ENCODE measurements at places on chromosomes 1 and 21. TPM values are rescaled to one million over a fixed set of nuclear protein-coding genes. Genes with fewer than 3 reads are reported as not detected.

DNA sequence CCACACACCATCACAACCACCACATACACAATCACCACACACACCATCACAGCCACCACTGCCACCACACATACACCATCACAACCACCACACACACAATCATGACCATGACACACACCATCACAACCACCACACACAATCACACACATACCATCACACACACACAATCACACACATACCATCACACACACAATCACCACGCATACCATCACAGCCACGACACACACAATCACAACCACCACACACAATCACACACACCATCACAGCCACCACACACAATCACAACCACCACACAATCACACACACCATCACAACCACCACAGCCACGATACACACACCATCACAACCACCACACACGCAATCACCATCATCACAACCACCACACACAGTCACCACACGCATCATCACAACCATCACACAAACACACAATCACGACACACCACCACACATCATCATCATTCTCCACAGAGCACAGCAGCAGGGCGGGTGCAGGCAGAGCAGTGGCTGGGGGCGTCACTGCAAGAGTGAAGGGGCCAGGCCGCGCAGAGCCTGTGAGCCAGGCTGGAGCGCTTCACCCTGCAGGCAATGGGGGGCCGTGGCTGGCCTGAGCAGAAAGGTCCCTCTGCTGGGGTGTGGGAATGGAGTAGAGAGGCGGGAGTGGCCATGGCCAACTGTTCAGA, 32.6 kb downstream of the CDCP2 start:
- peak; percentile 38 for DNase-seq

Gene CFHR5
- not detected for total RNA-seq

- no peak for DNase-seq
Observed at GRCh38 chr1:34847094-34847493, 12.5 kb downstream of the SMIM12 start.

GRCh38 chr1:37423810-37424209, 50.6 kb upstream of the ZC3H12A start:
- no peak for DNase-seq

DNA sequence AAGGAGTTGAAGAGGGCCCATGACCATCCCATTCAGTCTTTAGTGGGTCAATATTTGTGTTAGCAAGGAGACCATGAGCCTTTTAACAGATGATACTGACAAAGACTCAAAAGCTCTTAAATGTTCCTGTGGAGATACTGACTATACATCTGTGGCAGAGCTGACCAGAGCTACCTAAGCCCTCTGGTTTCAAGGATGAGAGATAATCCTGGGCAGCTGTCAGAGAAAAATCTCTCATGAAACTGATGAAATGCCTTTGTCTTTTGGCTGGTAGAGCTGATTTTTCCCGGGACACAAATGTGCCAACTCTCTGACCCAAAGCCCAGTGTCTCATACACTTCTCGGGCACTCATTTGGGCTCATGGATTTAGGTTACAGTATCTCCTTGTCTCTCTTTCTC, 100.9 kb downstream of the XCL2 start:
- DNase-seq = no peak

DNA sequence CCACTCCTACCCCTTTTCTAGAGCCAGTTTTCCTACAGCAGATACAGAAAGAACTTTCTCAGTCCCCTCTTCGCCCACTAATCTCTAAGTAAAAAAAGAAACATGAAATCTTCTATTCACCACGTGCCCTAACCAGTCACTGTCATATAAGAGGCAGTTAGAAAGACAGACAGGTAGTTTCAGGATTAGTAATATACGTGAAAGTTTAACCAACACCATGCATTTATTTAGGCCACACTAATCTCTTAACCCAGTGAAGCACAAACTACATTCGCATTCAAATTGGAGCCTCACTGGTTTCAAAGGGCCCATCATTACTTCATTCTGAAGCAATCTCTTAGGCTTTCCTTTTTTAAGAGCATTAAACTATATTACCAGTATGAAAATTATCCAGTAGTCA, 10.1 kb downstream of the GPATCH2 start:
- no peak for DNase-seq

Gene FBLIM1
- total RNA-seq = 39.0 TPM

DNA sequence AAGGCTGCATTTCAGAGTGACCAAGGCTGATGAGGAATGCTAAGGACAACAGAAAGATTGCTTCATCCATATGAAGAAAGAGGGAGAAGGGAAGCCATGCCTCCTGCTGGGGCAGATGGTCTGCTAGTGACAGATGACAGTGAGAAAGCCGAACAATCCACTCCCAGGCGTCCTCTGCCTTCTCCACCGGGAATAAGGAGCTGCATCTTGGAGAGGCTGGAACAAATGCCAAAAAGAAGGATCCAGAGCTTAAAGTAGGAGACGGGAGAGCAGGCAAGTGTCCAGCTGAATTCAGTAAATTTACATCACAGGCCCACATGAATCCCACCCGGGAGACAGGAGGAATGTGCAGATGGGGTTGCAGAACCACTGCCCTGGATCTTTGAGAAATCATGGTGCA, 33.4 kb downstream of the DDX20 start:
- DNase-seq = no peak

DNA sequence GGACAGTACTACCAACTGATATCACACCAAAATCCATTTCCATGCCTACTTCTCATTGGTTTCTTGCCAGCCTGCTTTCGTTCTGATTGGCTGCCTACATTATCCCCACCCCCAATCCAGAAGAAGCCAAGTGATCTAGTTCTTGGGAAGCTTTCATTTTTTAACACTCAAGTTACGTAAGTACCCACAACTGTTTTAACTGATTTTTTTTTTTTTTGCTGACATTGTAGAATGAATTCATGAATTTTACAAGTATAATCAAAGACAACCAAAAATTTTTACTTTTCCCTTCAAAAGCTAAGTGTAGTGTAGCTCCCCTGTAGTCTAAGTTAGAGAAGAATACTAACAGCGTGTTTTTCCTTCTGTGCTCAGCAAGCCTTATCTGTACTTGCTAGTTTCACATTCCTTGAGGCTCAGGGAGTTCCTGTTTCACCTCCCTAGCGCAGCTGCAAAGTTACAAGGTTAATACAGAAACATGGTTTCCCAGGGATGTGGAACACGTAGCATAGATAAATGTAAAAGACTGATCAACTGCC, at the start of gene SLC9C2:
SLC9C2 (minus strand) TSS at position 17 of the 536 bp plus-strand sequence. CDS start 1,296 bp downstream, outside the sequence.
- DNase-seq = no peak

Gene PLA2G2A
- total RNA-seq = 19.7 TPM

DNA sequence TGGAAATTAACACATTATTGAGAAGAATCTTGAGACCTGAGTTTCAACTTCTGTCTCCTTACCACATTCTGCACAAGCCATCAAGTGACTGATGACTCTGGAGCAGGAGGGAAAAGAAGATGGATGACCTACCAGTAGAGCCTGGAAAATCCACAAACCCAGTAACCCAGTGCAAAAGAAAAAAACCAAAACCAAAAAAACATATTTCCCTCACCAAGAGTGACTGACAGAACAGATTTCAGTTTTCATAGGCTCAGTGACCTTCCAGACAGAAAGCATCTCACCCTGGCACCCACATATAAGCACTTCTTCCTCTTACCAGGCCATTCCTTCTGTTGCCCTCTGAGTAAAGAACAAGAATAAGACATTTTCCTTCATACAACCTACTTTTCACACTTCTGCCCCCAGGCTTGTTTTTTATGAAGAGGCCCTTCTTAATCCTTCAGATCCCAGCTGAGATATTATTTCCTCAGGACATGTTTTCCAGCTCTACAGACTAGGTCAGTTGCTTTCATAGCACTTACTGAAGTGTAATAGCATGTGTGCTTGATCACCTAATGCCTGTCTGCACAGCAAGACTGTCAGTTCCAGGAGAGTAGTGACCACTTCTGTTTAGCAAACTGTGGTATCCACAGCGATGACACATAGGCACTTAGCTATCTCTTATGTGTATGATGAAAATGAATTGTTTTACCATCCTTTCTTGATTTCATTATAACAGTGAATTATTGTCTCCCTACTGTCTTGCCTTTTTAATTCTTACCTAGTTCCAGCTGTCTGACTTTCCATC, 4.0 kb downstream of the TSACC start:
- DNase-seq = no peak

DNA sequence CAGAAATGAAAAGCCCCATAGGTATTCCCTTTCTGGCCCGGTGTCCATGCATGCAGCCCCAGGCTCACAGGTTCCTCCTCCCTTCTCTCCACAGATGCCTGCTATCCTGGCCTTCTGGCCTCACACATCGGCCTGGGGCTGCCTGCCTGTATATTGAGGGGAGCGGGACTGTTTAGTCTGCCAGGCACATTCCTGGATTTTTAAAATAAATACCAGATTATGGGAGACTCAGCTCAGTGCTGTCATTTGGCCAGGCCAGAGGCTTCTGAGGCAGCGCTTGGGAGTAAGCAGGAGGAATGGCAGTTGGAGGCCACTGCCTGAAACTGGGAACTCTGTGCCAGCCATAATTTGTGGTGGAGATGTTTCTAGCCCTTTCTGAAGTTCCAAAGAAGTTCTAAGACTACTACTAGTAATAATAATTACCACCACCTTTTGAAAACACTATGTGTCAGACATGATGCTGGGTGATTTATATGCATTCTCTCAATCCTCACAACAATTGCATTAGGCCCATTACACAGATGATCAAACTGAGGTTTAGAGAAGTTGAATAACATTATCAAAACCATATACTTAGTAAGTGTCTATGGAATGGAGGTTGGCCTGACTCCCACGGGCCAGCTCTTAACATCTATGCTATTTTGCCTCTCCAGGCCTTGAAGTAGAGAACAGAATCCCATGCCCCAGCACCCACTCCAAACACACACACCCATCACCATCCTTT, 107.6 kb downstream of the PLXNA2 start:
- DNase-seq = no peak

GRCh38 chr1:36151845-36152203, 2.5 kb upstream of the TRAPPC3 start:
- no peak for DNase-seq

DNA sequence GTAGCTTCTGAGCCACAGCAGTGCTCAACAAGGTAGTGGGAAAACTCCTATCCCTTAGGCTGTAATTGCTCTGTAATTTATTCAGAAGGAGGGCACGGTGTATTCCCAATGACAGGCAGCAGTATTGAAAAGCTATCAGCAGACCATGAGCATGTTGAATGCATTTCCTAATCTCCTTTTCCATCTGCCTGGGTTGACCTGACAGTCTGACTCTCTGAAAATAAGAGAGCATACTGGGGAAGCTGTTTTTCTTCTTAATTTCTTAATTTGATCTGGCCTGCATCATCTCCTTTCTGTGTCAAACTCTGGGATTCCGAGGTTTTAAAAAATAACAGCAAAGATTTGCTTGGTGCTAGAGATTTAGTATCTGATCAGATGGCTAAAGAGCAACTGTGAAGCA, 88.1 kb upstream of the SLC35F3 start:
- DNase-seq = no peak

Gene KLHDC9
- 3.2 TPM for total RNA-seq

DNA sequence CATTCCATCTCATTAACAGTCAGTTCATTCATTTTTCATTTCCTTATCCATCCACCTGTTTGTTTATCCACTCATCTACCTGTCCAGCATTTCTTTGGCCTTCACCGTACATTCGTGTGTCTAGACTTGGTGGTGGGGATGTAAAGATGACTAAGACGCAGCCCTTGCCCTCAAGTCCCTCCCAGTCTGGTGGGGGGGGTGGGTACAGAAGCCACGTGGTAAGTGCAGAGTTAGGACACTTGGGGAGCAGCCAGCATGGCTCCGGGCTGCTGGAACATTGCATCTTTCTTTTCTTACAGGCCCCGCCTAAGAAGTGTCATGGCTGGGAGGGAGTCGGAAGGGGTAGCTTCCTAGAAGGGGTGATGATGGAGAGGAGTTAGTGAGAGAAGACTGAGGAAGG, 17.2 kb downstream of the KIF26B start:
- DNase-seq = no peak

Gene SELENBP1
- 321 TPM for total RNA-seq

DNA sequence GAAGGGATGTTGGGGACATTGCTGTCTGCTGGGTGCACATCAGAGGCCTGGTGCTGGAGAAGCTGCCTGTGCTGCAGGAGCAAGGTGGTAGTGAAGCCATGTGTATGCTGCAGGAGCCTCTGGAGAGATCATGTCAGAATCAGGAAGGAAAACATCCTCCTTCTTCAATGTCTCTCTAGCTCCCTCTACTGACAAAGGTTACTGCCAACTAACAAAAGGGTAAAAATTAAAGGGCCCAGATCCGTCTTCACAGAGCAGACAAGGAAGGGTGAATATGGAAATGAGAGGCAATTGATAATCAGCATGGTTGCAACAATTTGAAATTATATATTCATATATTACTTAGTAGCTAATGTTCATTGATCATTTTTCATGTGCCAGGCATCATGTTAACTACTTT, 32.2 kb downstream of the FAM177B start:
- no peak for DNase-seq

DNA sequence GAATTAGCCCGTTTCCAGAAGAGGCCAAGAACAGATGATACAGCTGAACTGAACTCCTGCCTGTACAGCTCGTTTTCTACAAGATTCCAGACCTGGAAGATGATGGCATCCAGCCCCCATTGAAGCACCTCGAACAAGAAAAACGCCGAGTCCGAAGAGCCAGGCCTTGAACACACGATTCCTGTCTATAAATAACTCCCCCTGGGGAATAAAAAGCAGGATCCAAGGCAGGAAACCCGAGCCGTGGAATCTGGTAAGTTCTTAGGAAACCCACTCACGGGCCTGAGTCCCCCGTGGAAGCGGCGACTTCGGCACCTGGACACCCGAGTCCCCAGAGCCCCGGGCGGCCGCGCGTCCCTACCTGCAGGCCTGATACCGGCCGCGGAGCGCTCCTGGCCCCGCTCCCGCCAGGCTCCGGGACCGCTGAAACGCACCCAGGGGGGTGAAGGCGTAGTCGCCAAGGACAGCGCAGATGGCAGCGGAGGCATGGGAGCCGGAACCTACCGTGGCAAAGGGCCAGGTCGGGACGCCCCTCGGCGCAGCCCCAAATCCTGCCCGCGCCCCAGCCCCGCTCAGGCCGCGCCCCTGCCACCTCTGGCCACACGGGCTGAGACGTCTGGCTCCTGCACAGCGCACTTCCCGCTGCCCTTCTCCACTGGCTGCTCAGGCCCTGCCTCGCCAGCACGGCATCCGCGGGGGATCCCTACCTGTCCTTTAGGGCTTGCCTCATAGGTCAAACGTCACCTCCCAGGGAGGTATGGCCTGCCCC, 14.0 kb upstream of the HLCS start:
- DNase-seq = peak; percentile 78

GRCh38 chr1:43439781-43440180, 13.9 kb downstream of the HYI start:
- DNase-seq = no peak

GRCh38 chr1:78003882-78004718, 639 bp upstream of the DNAJB4 start:
- DNase-seq = no peak

DNA sequence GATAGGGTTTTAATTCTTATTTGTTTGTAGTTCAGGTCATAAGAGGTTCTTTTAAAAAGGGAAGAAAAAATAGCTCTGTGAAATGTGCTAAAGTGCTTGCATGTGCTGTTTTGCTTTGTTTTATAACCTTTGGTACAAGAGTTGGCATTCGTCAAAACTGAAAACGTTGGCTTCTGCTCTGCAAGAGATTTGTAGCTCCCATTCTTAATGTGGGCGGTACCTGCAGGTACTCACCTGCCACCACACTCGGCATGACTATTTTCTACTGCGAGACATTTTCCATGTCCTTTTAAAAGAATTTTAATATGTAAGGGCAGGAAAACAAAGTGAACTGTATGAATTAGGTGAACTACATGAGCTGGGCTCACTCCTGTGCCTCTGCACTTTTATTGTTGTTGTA, 92.6 kb downstream of the ADARB1 start:
- no peak for DNase-seq

GRCh38 chr1:233424779-233425178, 97.3 kb downstream of the MAP3K21 start:
- DNase-seq = no peak

GRCh38 chr21:44304877-44305293, 5.0 kb downstream of the PFKL start:
- no peak for DNase-seq
